Left forelimb (tissue), 1 donor: ENCODE measurements at places on chromosomes 6 and 20.

GRCh38 chr6:29631860-29632731 lies 887 bp downstream of the GABBR1 start:
- DNase-seq: peak; percentile 79

DNA sequence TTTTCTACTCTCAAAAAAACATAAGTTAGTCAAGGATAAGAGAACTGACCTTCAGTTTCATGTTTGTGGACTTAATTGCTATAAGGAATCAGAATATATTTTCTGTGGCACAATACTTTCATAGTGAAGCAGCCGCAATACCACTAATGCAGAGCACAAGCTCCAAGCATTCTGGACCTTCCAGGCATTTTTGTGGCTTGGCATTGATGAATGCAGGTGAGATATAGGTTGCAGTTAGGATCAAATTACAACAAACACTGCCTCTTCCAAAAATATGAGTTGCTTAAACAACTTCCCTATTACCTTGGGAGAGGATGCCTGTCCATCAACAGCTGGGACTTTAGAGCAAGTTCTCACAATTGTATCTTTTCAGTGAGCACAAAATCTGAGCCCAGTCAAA lies 162.8 kb upstream of the RSPO3 start:
- no peak for DNase-seq

DNA sequence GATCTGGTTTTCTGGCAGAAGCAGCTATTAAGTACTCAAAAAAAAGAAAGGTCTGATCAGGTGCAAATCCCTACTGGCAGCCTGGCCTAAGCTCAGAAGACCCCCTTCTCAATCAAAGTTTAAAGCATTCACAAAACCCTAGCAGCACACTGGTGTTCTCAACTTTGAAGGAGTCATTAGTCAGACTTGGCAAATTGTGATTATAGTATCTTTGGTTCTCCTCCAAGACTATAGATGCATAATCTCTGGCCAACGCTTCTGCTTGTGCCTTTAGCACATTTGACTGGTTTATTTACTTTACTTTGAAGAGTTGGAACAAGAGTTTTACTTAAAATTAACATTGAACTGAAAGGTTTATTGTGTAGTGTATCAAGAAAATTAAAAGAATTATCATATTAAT lies 248.9 kb downstream of the PTPRK start:
- no peak for DNase-seq

- no peak for DNase-seq
These were observed 278.2 kb upstream of the SUPT3H start for GRCh38 chr6:45655745-45656476.

DNA sequence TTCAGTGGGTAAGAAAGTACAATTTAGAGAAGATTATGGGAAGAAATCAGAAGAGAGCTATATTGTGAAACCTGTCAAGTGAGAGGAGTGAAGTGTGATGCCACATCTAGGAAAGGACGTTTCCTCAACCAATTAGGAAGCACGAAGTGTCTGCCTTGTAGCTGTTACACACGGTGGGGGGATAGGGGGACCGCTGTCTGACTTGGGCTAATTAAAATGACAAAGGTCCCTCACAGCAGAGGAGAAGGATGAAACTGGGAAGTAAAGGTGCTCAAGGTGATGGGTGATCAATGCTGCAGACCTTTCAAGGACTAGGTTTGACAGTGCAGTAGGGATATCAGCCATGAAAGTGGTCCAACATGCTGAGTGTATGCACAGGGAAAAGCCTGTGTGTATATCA lies 181.1 kb upstream of the PRSS16 start:
- no peak for DNase-seq

GRCh38 chr6:73968221-73968757 lies 272.3 kb downstream of the CD109 start:
- no peak for DNase-seq

GRCh38 chr6:133871131-133871530 lies 17.8 kb upstream of the TCF21 start:
- no peak for DNase-seq

GRCh38 chr6:156938143-156938542 lies 161.0 kb downstream of the ARID1B start:
- no peak for DNase-seq

GRCh38 chr6:137283940-137284810 lies 65.0 kb upstream of the IFNGR1 start:
- DNase-seq: no peak

GRCh38 chr6:113662688-113663333 lies 194.3 kb upstream of the MARCKS start:
- no peak for DNase-seq

GRCh38 chr6:75409928-75410327 lies 83.7 kb downstream of the FILIP1 start:
- no peak for DNase-seq

DNA sequence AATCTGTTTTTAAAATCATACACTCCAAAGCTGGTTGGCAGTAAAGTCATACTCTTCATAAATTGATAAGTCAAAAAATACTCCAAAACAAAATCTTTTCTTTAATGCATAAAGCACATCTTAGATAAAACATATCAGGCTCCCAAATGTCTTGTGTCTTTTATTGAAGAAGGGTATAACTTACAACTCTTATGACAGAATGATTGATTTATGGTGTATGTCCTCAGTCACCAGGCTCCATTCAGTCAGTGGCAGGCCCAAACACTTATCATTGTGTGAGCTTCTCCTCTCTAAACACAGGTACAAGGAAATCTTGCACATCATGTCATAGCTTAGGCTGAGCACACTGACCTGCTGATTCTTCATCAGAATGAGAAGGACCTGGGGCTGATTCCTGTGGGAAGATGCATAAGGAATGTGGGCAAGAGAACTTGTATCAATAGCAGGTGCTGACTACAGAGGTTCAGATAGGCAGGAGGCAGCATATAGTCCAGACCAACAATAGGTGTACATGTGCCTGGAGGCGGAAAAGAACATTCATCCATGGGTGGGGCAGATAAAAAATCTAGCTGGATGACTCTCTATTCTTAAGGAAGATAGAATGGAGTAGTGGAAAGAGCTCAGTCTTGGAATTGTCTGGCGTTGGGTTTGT lies 1.9 kb downstream of the CALHM5 start:
- DNase-seq: no peak

- DNase-seq: no peak
These were observed 119.9 kb upstream of the ARID1B start for GRCh38 chr6:156657296-156657695.

GRCh38 chr6:135851442-135852271 lies at the start of gene PDE7B:
Gene PDE7B (plus strand): TSS chr6:135851701.
- peak; percentile 83 for DNase-seq

- no peak for DNase-seq
These were observed 414 bp downstream of the SIM1 start for GRCh38 chr6:100464162-100464851.

DNA sequence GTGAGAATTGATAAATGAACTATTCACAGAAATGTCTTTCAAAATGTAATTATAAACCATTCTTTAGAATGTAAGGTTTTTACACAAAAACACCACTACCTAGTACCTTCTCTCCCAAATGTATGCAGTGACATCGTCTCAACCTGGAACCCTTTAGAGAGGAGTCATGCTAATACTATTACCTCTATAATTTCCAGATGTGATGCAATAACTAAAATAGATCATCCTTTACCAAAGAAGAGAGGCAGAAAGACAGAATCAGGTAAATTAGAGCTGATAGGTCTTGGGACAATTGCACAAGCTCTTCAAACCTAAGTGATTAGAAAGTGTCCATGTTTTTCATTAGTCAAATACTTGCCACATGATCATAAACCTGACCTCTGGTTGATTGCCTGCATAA lies 96.7 kb downstream of the HDGFL1 start:
- DNase-seq: no peak

DNA sequence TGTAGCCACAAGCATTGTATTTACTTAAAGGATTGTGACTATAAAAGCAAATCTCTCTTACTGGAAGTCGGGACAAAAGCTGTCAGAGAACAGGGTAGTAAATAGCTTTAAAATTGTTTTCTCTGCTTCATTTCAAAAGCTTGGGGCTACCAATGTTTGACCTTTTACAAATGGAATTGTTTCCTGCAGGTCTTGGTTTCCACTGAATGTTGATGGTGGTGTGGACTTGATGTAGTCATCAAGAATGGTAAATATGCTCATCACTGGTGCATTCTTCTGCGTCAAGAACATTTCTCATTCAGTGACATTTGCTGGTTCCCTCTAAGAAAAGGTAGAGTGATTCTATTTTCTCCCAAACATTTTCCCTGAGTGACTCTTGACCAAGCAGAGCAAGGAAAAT lies 435.4 kb upstream of the KHDRBS2 start:
- no peak for DNase-seq

GRCh38 chr20:55745840-55746239 lies 259.5 kb downstream of the CBLN4 start:
- no peak for DNase-seq

DNA sequence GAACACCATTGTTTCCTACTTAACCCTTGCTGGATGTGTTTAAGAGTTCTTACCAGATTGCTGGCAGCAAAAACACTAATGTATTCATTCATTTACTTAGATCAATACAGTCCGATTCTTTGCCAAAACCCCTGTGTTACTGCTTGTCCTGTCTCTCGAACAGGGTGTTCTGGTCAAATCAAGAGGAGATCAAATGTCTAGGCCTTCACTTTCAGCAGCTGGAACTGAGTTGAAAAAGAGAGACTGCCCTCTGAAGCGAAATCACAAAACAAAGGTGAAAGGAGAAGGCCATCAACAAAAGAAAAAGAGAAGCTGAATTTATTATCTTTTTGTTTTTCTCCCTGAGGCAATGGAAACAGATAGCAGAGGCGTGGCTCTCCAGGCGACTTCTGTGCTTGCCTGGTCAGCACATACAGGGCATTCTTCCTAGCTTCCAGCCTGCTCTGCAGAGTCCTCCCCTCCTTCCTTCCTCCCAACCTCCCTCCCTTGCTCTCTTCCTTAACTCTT lies 44.1 kb upstream of the GCM1 start:
- DNase-seq: no peak

DNA sequence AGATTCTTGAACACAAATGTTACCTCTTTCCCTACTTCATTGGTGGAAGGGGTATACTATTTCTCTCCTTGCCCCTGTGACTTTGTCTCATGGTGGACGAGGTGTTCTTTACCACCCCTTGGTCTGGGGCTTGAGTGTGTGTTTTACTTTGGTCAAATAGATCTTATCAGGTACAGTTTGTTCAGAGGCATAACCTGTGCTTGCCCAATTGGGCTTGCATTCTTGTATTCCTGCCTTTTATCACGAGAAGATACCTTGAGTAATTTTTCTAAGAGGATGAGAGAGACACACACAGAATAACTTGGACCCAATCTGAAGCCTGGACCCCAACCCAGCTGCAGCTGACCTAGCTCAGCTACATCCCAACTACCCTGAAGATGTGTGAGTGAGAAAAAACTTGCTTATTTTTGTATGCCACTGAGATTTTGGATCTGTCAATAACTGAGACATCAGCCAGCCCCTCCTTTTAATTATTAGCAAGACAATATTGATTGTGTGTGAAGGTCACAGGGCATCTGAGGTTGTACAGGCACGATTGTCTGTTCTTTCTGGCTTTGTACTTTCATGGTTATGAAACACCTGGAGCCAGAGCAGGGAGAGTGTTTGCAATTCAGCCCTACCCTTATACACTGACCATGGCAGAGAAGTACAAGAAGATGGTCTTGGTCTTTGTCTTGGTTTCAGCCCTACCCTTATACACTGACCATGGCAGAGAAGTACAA lies 204.7 kb upstream of the SLC35B3 start:
- DNase-seq: no peak

DNA sequence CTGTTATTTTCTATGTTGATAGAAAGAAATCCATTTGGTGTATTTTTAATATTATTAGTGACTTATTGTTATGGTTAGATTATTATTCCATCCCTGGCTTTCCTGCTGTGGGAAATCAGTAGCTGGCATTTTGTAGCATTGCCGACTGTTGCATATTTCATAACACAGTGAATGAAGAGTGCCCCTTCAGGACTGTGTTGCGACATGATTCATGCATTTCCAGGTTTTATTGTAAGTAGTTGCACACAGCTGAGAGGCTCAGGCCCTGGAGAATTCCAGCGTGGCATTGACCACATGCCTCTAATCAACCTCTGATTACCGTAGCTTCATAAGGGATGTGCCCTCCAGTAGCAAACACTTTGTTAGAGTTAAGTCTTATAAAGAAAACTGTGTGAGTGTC lies 263.9 kb downstream of the FARS2 start:
- no peak for DNase-seq

DNA sequence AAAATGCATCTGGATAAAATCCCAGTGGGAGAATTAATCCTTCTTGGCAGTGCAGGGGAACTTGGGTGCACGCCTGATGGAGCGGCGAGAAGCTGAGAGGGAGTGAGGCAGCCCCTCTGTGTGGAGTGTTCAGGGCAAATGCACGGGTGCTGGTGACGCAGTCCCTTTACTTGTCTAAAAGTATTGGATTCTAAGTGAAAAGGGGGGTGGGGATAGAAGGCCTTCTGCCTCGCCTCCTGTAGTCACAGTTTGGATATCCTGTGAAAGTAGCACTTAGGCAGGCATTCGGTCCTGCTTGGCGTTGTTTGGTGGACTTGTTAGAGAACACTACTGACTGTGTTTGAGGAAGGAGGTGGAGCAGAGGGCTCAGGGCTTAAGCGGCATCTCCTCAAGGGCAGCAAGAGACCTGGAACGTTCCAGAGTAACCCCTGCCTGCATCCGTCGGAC lies 39.3 kb downstream of the PHACTR3 start:
- peak; percentile 44 for DNase-seq

GRCh38 chr20:9495701-9496100 lies 18.7 kb upstream of the LAMP5 start:
- DNase-seq: no peak

DNA sequence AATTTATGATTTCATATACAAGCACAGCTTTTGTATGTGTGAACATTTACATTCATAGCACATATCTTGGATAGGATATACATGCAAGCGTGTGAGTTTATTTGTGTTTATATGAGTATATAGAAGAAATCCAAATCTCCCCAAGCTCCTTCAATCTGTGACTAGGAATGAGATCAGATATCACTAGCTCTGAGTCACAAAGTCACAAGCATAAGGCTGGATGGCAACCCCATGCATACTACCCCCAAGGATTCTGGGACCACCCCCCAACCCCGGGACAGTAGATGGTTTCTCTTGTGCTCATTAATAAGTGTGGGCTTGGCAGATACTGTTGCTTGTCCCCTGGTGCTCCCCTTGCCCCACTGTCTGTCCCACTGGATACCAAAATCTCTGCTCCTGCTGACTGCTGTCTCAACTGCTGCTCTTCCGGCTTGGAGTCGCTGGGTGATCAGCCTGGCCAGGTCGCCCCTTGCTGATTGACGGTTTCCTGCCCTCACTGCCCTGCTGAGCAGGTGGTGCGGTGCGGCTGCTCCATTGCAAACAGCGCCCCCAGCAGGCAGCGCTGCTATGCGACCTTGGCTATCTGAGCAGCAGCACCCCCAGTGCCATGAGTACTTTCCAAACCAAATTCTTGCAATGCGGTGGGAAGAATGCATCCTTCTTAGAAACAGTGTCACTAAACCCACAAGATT lies 279.4 kb downstream of the CD83 start:
- no peak for DNase-seq
